ENCODE measurements at places on chromosomes 5 and 9. TPM values are rescaled to one million over a fixed set of nuclear protein-coding genes. Genes with fewer than 3 reads are reported as not detected.
A peak's percentile ranks its signal among the peaks of the same experiment; 100 is the strongest.

- peaks cover 30% of the 10 kb centered on the region for H3K36me3 ChIP-seq
- peaks cover 45% of the 10 kb centered on the region for H3K4me1 ChIP-seq
- peak overlapping the region; percentile 85 for H3K27ac ChIP-seq
- no peaks in the 10 kb centered on the region for H3K27me3 ChIP-seq
- DNase-seq: no peak
These were observed 2.9 kb downstream of the TGFBI start for GRCh38 chr5:136031711-136032110.

- H3K4me3 ChIP-seq: no peak overlapping the region
- H3K27me3 ChIP-seq: no peaks in the 10 kb centered on the region
- no peaks in the 10 kb centered on the region for H3K4me1 ChIP-seq
- peak overlapping the region; percentile 55 for H3K27ac ChIP-seq
- no peak for DNase-seq
These were observed 94.9 kb upstream of the DAB2 start for GRCh38 chr5:39519566-39520231.

- no peaks in the 10 kb centered on the region for H3K4me1 ChIP-seq
- H3K36me3 ChIP-seq: no peaks in the 10 kb centered on the region
- DNase-seq: no peak
These were observed 706.6 kb upstream of the RGMB start for GRCh38 chr5:98066910-98067309.

DNA sequence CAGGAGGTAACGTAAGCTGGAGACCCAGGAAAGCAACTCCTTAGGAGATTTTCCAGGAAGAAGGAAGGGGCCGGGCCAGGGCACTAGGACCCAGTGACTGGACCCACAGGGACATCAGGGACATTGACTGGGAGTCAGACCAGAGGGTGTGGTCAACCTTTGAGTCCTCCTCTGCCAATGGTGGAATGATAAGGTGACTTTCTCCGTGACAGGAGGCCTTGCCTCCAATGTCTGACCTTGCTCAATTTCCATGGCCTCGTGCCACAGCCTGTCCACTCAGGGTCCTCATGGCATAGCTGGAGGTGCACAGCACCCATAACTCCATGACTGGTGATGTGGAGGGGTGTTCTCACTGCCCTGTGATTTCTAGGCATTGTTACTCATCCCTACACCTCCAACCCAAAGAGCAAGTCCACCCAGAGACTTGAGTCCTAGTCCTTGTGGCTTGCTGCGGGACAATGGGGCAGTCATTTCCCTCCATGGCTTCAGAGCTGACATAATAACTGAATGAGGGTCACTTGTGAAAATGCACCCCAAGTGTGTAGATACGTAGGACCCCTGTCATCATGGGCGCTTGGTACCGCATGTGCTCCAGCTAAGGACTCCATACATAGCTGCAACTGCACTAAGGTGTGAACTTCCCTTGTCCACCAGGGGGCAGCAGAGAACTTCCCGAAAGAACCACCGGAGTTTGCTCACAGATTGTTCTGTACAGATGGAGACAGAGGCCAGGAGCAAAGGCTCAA, 4.1 kb upstream of the AMBP start:
- H3K27ac ChIP-seq: no peak overlapping the region
- peak; percentile 86 for DNase-seq
- H3K4me3 ChIP-seq: no peak overlapping the region

DNA sequence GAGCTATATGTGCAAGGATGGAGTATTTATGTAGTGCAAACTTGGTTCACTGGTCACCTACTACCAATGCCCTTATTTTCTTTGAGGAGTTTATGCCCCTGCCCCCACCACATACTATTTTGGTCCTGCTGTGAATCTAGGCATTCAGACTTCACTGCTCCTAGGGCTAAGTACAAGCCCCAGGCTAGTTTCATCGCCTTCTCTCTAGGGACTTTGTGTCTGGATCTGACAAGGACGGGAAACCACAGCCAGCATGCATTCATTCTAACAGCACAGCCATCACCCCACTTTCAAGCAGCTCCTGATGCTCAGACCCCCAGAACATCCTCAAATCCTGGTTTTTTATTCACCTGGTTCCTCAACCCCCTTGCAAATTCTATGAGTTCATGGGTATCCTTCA, 56.8 kb downstream of the DRD1 start:
- DNase-seq: no peak
- H3K27ac ChIP-seq: no peak overlapping the region
- no peak overlapping the region for H3K4me3 ChIP-seq
- H3K27me3 ChIP-seq: no peaks in the 10 kb centered on the region
- no peaks in the 10 kb centered on the region for H3K36me3 ChIP-seq

- H3K27me3 ChIP-seq: no peaks in the 10 kb centered on the region
- H3K36me3 ChIP-seq: no peaks in the 10 kb centered on the region
These were observed 69.0 kb downstream of the KLHL3 start for GRCh38 chr5:137666901-137667300.

GRCh38 chr9:68822596-68823165, 117.6 kb downstream of the PIP5K1B start:
- DNase-seq: no peak
- no peaks in the 10 kb centered on the region for H3K4me1 ChIP-seq
- no peak overlapping the region for H3K4me3 ChIP-seq

DNA sequence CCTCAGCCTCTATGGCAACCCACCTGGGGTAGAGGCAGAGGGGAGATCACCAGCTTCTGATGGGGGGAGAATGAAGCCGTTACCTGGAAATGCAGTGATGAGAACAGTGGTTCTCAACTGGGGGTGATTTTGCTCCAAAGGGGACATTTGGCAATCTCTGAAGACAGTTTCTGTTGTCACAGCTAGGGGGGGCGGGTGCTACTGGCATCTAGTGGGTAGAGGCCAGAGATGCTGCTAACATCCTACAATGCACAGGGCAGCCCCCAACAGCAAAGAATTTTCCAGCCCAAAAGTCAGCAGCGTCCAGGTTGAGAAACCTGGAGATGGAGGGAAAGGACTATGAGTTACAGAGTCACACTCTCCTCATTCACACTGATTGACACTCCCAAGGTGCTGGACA, 84.5 kb downstream of the FGF1 start:
- DNase-seq: no peak
- no peak overlapping the region for H3K27ac ChIP-seq
- no peak overlapping the region for H3K4me3 ChIP-seq

DNA sequence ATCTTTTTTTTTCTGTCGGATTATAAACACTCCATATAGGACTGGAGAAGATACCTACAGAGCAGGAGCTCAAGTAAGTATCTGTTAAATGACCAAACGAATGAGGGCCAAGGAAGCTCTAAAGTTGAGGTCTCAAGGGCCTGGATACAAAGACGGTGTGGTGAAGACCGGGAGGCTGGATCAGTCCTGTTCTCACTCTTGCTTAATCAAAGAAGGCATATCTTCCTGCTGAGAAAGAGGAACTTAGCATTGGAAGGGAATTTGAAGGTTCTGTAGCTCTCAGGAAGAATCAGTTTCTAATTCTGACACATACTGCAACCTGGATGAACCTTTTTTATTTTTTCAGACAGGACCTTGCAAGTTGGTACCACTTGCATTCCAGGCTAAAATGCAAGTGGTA, 28.3 kb upstream of the PAX5 start:
- peaks cover 35% of the 10 kb centered on the region for H3K27me3 ChIP-seq
- no peaks in the 10 kb centered on the region for H3K36me3 ChIP-seq
- no peak for DNase-seq
- no peaks in the 10 kb centered on the region for H3K4me1 ChIP-seq

GABRA6 gene
- 0.10 TPM for polyA plus RNA-seq

SLC34A1 gene
- polyA plus RNA-seq: 0.03 TPM

DNA sequence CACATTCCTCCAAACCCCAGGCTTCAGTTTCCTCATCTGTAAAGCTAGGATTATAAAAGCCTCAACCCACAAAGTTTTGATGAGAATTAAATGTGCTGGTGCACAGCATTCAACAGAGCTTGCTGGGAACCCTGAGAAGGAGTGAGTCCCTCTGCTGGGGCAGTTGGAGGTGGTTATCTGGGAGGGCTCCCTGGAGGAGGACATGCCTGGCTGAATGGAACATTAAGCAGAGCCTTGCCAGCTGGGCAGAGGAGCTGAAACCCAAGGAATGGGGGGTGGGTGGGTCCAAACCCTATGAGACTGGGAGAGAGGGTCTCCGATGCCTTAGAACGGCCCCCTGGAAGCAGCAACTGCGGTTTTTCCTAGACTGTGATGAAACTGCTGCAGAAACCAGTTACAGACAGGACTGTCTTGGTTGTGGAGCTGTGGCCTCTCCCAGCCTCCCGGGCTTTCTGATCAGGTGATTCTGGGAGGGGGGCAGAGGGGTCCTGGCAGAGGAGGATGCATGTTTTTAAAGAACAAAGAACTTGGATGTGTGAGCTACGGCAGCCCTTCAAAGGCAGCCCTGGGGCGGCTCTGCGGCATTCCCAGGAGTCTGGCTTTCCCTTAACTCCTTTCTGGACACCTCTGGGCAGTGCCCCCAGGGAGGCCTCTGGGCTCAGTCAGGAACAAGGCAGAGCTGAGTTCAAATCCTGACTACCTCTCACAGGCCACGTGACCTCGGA, 20.8 kb downstream of the FIBCD1 start:
- H3K4me1 ChIP-seq: no peaks in the 10 kb centered on the region
- H3K36me3 ChIP-seq: no peaks in the 10 kb centered on the region
- no peak overlapping the region for H3K27ac ChIP-seq
- no peak overlapping the region for H3K4me3 ChIP-seq
- no peak for DNase-seq
- no peaks in the 10 kb centered on the region for H3K27me3 ChIP-seq

GRCh38 chr5:145243016-145243415, 592.1 kb downstream of the PRELID2 start:
- H3K36me3 ChIP-seq: no peaks in the 10 kb centered on the region
- DNase-seq: no peak
- no peak overlapping the region for H3K27ac ChIP-seq
- no peaks in the 10 kb centered on the region for H3K27me3 ChIP-seq
- H3K4me3 ChIP-seq: no peak overlapping the region
- H3K4me1 ChIP-seq: no peaks in the 10 kb centered on the region

CFAP90 gene
- 0.06 TPM for polyA plus RNA-seq

- H3K4me1 ChIP-seq: no peaks in the 10 kb centered on the region
- no peak overlapping the region for H3K4me3 ChIP-seq
- H3K27me3 ChIP-seq: no peaks in the 10 kb centered on the region
- DNase-seq: no peak
- no peak overlapping the region for H3K27ac ChIP-seq
These were observed 6.8 kb downstream of the ENHO start for GRCh38 chr9:34515959-34516358.

- H3K36me3 ChIP-seq: no peaks in the 10 kb centered on the region
- H3K27ac ChIP-seq: no peak overlapping the region
- no peak for DNase-seq
These were observed 967.5 kb downstream of the NR2F1-AS1 start for GRCh38 chr5:92613546-92613945.

DNA sequence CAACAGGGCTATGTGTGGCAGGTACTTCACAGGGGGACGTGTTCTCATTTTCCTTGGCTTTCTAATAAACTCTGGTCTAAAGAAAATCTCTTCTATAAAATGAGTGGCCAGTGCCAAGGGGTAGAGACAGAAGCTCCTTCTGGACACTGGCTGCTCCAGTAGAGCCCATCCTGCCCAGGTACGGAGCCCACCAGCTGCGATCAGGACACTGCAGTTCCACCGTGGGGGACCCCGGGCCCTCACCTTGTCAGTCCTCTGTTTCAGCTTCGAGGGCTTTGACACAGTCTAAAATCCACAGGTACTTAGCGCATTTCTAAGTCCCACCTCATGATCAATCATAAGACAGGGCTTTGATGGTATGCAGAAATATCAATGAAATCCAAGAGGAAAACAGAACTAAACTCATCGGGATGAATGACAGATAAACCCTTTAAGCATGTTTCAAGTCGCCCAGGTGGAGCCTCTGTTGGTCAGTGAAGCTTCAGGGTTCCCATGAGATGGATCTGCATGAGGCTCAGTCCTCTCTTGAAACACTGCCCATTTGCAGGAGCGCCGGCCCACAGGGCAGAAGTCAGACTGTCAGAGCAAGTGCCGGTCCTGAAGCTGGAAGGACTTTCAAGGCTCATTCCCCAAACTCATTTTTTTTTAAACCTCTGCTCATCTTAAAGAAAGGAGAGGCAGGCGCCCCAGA, 20.3 kb upstream of the TERT start:
- H3K27me3 ChIP-seq: no peaks in the 10 kb centered on the region
- no peaks in the 10 kb centered on the region for H3K36me3 ChIP-seq
- H3K4me1 ChIP-seq: no peaks in the 10 kb centered on the region
- DNase-seq: no peak

CD72 gene
- 2.5 TPM for polyA plus RNA-seq

- H3K4me1 ChIP-seq: no peaks in the 10 kb centered on the region
- DNase-seq: no peak
- H3K36me3 ChIP-seq: no peaks in the 10 kb centered on the region
- no peak overlapping the region for H3K4me3 ChIP-seq
- no peaks in the 10 kb centered on the region for H3K27me3 ChIP-seq
These were observed 354.0 kb downstream of the TLR4 start for GRCh38 chr9:118058227-118058626.

- peak; percentile 84 for DNase-seq
- H3K4me3 ChIP-seq: no peak overlapping the region
- H3K27ac ChIP-seq: no peak overlapping the region
- no peaks in the 10 kb centered on the region for H3K4me1 ChIP-seq
- H3K27me3 ChIP-seq: no peaks in the 10 kb centered on the region
- H3K36me3 ChIP-seq: no peaks in the 10 kb centered on the region
These were observed 207.3 kb downstream of the TMEM38B start for GRCh38 chr9:105901514-105902109.
